NCI-H2107 (cell line): ENCODE measurements at places on chromosomes 7 and 10.

- no peak for DNase-seq
Measured at GRCh38 chr7:127666602-127667001, 14.6 kb downstream of the SND1 start.

DNA sequence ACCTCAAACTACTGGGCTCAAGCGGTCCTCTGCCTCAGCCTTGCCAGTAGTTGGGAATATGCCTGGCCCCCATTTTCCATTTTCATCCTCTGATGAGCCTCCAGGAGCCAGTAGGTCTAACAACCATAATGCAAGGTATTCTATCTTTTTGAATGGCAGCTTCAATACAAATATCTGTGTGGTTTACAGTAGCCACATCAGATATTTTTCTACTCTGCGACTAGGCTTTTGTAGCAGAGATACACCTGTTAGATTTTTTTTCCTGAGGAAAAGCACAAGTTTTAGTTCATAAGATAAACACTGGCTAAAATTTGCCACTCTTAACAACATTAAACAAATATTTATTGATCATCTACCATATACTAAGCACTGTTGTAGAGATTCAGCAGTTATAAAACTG is 3.9 kb upstream of the GLCCI1 start:
- no peak for DNase-seq

GRCh38 chr7:132472463-132473120 is 103.7 kb downstream of the PLXNA4 start:
- DNase-seq: no peak

DNA sequence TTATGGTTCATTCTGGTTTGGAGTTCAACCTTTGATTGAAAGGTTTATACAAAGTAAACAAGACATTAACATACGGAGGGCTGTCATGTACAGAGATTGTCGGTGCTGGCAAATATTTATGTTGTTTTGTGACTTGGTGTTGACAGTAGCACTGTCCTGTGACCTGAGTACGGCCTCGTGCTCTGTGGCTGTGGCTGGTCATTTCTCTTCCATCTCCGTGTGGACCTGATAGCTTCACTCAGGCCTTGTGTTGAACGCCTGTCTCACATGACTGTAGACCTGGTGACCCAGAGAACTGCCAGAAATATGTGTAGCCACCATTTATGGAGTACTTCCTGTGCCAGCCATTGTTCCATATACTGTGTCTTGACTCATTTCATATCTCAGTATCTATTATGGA is 311.6 kb downstream of the CCDC3 start:
- DNase-seq: no peak

GRCh38 chr10:119871881-119872609 is 598 bp downstream of the MCMBP start:
- DNase-seq: peak; percentile 11

DNA sequence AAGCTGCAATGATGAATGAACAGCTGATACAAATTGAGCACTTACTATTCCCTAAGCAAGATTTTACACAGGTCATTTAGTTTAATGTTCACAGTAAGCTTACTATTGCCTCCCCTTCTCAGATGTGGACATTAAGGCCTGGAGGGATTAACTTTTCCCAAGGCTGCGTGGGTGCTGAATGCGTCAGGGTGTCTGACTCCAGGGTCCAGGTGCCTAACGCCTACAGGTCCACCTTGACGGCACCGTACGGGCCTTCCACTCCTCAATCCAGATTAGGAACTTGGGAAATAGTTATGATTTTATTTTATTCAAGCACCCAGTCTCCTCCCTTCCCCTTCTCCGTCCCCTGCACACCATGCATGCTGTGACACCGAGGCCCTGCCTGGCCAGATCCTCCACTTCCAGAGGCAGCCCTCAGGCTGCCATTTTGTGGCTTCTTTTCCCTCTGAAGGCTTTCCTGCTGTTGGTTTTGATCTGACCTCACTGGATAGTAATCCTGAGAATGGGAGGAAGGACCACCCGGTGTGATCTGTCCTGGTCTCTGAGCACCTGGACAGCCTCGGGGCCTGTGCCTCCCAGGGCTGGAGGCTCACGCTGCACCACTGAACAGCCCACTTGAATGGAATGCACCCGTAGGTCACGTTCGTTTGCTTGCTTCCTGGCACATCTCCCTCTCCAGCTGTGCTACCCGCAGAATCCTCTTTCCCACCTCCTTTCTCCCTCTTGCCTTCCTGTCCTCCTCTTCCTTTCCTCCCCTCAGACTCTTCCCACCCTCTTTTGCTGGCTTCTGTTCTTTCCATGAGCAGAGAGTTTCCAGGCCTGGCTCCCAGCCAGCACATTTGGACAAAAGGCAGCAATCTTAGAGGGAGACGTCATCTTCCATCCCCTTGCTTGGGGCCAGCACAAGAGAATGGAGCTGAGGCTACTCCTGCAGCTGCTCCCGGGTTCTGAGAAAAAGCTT is 14.4 kb downstream of the DENND2A start:
- DNase-seq: no peak

DNA sequence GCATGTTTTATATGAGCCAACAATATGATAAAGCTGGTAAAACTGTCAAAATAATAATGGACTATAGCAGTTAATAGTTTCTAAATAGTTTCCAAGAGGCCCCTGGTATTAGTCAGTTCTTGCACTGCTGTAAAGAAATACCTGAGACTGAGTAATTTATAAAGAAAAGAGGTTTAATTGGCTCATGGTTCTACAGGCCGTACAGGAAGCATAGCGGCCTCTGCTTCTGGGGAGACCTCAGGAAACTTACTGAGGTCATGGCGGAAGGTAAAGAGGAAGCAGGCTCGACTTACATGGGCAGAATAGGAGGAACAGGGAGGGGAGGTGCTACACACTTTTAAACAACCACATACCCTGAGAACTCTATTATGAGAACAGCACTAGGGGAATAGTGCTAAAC is 104.6 kb downstream of the PPP1R9A start:
- no peak for DNase-seq

- no peak for DNase-seq
Measured at GRCh38 chr10:85810674-85811073, 555.9 kb downstream of the GRID1 start.

- DNase-seq: no peak
Measured at GRCh38 chr7:157932498-157933218, 595.9 kb downstream of the DNAJB6 start.

- no peak for DNase-seq
Measured at GRCh38 chr10:30481603-30482002, 47.6 kb downstream of the MAP3K8 start.

DNA sequence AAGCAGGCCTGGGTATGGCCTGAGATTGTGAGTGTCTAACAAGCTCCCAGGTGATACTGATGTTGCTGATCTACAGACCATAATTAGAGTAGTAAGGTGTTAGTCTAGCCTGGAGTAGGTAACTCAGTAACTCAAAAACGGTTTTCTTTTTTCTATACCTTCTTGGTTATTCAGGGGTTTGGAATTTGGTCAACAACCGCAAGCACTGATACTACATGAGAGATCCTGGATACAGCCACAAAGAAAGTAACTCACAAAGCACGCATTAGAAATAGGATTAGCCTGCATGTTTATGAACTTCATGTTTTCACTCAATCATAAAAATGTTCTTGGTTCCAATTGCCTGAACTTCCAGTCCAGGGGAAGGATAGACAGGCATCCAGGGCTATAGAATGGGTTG is 803.5 kb downstream of the MAGI2 start:
- no peak for DNase-seq

GRCh38 chr7:98354511-98355249 is 46.2 kb downstream of the BAIAP2L1 start:
- DNase-seq: no peak

DNA sequence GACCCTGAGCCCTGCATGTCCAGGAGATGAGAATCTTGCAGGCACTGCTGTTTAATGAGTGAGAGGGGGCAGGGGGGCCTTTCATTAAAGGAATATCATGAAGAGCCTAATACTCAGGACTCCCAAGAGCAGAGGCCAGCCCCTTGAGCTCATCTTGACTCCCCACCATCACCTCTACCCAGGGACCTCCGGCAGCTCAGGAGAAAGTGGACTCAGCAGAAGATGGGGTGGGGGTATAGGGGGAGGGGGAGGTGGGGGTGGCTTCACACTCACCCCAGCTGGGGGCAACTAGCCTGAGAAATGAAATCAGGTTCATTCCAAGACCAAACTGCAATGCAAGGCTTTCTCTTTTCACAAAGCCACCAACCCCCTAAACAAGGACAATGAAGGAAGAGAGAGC is 575.6 kb upstream of the MKI67 start:
- DNase-seq: no peak

DNA sequence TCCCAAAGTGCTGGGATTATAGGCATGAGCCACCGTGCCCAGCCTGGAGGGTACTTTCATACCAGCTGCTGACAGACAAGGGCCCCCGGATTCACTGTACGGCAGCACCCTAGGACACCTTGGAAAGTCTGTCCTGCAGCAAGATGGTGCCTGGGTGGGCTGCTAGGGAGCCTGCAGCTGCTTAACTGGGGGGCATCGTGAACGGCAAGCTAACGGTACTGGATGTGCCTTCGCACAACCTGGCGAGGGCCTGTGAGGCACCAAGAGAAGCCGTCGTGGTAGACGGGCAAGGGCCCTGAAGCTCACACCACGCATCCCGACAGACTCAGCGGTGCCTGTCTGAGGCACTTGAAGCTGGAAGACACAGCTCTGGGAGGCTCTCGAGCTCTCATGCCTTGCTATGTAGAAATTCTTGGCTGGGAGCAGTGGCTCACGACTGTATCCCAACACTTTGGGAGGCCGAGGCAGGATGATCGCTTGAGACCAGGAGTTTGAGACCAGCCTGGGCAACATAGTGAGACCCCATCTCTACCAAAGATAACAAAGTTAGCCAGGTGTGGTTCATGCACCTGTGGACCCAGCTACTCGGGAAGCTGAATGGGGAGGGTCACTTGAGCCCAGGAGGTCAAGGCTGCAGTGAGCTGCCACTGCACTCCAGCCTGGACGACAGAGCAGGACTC is 9.4 kb downstream of the BRAT1 start:
- DNase-seq: no peak

- DNase-seq: no peak
Measured at GRCh38 chr7:146314962-146315361, 198.4 kb downstream of the CNTNAP2 start.

DNA sequence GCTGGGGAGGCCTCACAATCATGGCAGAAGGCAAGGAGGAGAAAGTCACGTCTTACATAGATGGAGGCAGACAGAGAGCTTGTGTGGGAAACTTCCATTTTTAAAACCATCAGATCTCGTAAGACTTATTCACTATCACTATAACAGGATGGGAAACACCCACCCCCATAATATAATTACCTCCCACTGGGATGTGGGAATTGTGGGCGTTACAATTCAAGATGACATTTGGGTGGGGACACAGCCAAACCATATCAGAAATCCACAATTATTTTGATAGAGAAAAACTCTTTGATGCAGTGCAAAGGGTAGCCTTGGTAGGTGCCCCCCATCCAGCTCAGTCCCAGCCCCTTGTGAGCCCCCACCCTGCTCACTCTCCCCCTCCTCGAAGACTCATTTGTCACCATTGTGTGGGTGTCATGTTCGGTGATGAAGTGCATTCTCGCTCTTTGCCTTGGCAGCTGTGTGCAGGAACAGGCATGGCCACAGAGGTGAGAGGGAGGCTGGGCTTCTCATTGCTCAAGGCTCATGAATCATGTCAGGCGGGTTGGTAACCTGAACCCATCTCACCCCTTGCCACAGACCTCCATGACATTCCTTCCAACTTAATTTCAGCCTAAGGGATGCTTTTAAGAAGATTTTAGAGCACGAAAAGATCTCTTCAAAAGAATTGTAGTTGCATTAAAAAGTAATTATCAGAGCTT is 75.9 kb downstream of the BUB3 start:
- no peak for DNase-seq

GRCh38 chr7:105611856-105612775 is 30.8 kb upstream of the EFCAB10 start:
- no peak for DNase-seq

DNA sequence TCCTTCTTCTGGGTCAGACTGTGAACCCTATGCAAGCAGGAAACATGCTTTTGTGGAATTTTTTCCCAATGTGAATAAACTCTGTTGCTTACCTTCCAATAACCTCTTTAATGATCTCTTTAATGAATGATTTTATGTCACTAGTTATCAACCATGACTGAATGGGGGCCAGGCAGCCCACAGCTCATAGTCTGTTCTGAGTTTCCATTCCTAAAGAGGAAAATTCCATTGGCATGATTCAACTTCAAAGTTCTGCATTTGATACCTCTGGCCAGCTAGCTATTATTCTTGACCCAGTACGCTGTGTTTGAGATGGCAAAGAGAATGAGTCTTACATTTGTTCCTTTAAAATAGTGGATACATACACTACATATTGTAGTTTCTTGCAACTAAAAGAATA is 867.8 kb upstream of the CELF2 start:
- DNase-seq: no peak

DNA sequence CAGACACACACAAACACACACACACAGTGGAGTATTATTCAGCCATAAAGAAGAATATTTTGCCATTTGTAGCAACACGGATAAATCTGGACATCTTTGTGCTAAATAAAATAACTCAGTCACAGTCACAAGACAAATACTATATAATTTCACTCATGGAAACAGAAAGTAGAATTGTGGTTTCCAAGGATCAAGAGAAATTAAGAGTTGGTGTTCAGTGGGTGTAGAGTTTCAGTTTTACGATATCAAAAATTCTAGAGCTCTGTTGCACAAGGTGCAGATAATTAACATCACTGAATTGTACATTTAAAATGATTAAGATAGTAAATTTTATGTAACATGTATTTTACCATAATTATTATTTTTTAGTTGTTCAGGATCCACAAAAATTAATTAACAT is 1235.0 kb downstream of the XPNPEP1 start:
- DNase-seq: no peak

- no peak for DNase-seq
Measured at GRCh38 chr7:34839645-34840044, 181.6 kb downstream of the NPSR1 start.

GRCh38 chr7:148911626-148912025 is 27.5 kb upstream of the EZH2 start:
- no peak for DNase-seq

DNA sequence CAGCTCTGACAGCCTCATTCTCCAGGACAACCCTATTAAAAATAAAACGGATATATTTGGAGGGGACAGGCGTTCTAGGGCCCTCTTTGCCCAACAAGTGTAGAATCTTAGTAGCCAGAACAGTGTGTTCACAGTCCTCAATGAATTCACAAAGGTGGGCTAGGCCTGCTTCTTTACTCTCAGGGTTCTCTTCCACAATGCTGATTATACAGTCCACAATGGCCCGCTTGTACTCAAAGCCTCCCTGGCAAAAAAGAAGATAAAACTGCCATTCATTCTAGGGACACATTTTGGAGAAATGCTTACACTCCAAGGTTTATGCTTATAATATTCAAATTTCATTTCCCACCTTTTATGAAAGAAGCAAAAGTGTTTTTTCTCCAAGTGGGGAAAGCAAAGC is 62.6 kb downstream of the MEST start:
- DNase-seq: no peak

DNA sequence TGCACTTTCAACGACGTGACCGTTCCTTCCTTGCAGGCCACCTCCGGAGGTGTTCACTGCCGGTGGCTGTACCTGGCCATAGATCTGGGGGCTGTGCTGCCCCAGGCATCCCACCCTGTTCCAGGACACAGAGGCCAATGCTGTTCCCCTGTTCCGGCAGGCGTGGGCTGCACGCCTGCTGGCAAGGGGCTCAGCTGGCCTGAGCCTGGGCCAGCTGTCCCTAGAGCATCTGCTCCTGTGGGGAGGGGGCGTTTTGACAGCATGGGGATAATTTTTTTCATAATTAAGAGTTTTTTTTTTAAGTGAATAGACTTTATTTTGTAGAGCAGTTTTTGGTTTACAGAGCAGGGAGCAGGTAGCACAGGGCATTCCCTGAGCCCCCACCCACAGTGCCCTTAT is 28.8 kb downstream of the PWWP2B start:
- DNase-seq: no peak
